Cerebellar cortex (tissue), 1 donor: ENCODE measurements at places on chromosomes 1 and 21.

- DNase-seq = peak; percentile 48
Observed at GRCh38 chr1:225881959-225882693, at the start of gene TMEM63A. TSS of gene TMEM63A (minus strand) at chr1:225882380. CDS start at chr1:225877580, 4,800 bp downstream.

GRCh38 chr1:67390041-67390887, 39.9 kb downstream of the SERBP1 start:
- no peak for DNase-seq

DNA sequence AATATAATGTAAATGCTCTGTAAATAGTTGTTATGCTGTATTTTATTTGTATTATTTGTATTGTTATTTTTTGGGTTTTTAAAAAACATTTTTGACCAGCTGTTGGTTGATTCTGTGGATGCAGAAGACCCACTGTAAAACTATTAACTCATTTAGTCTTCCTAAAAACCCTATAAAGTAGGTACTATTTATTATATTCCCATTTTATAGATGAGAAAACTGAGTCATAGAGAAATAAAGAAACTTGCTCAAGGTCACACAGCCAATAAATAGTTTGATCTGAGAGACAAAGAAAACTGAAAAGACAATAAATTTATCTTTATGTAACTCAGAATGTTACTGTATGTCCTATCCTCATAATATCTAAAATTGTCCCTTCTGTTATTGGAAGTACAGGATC, 1.2 kb upstream of the MAP3K21 start:
- DNase-seq = no peak

DNA sequence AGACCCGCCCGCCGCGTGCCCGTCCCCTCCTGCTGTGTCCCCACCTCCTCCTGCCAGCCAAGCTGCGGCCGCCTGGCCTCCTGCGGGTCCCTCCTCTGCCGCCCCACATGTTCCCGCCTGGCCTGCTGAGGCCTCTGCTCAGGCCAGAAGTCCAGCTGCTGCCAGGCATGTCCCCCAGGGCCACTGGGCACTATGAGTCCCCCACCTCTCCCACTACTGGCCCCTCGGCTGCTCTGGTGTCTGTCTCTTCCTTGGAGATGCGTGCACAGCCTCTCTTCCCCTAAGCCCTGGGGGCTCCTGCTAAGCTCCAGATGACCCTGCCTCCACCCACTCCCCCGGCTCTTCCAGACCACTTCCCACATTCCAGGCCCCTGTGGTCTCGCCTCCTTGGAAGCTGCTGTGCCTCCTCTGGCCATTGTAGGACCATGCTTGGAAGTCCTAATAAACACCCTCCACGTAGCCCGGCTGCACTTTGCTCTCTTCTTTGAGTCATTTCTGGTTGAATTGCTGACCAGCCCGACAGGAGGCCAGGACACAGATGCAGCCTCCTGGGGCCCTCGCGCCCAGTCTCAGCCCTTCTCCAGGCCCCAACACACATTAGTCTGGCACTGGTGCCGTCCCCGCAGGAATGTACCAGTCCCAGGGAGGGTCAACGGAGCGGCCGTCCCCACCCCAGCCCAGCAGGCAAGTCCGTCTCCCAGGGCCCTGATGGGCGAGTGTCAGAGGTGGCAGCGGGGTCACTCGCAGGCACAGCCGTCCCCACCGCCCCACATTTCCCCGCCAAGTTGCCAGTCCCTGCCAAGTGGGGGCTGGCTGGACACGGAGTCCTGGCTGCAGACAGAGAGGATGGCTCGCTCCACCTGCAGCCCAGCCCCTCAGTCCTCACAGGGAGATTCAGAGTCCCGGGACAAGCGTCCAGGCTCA, 1.1 kb downstream of the KRTAP10-12 start:
- DNase-seq = no peak

- DNase-seq = no peak
Observed at GRCh38 chr1:46444466-46444865, 45.2 kb upstream of the DMBX1 start.

- DNase-seq = no peak
Observed at GRCh38 chr1:47532921-47533792, 95.3 kb downstream of the FOXD2 start.

DNA sequence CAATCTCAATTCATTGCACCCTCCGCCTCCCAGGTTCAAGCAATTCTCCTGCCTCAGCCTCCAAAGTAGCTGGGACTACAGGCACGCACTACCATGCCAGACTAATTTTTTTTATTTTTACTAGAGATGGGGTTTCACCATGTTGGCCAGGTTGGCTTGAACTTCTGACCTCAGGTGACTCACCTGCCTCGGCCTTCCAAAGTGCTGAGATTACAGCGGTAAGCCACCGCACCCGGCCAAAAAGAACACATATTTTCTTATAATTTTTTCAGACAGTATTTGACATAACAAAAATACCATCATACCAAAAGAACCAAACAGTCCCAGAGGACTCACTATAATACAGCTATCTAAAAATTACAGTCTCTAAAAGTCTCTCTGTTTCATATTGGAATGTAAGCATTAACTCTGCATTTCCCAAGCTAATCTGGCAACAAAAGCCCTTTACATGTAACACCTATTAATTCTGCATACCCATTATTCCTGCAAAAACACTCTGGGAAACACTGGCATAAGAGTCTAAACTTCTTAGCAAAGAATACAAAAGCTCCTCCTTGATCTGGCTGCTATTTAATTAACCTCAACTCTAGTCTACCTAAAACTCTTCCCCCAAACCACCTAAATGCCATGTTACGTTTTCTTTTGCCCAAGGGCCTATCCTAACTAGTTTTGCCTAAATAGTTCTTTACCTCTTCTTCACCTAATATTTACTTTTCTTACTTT, 26.9 kb downstream of the WDR26 start:
- DNase-seq = no peak

DNA sequence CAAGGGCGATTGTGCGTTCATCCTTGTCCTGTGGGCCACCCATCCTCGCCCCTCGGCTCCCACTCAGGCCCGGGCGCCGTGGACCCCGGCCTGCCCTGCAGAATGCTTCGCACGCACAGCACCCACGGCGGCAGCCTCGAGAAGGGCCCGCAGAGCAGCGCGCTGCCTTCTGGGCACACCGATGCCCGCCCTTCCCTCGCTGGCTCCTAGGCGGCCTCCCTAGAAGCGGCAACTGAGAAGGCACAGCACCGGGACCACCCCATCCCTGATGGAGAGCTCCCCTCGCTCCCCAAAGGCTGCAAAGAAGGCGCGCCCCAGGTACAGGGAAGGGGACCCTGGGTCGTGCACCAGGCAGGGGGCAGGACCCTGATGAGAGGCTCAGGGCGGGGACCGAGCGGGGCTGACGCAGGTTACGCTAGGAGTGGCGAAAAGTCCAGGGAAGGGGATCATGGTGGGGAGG, 971 bp downstream of the CAPZB start:
- no peak for DNase-seq

DNA sequence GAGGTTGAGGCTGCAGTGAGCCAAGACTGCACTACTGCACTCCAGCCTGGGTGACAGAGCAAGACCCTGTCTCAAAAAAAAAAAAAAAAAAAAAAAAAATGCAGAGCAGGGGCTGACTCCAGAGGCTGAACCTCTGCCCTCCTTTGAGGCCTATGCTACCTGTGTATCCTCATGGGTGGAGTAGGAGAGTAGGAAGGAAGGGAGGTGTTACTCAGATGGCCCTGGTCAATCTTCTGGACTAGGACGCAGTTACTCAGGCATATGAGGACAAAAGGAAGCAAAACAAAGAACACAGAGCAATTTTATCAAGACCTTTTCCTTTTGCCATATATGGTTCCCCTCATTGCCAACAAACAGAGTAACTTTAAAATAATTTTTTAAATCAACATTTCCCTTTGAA, 35.2 kb downstream of the TGFBR3 start:
- DNase-seq = no peak

- DNase-seq = no peak
Observed at GRCh38 chr1:4173731-4174130, 273.7 kb upstream of the C1orf174 start.

- no peak for DNase-seq
Observed at GRCh38 chr1:77342745-77343144, 60.9 kb downstream of the AK5 start.

DNA sequence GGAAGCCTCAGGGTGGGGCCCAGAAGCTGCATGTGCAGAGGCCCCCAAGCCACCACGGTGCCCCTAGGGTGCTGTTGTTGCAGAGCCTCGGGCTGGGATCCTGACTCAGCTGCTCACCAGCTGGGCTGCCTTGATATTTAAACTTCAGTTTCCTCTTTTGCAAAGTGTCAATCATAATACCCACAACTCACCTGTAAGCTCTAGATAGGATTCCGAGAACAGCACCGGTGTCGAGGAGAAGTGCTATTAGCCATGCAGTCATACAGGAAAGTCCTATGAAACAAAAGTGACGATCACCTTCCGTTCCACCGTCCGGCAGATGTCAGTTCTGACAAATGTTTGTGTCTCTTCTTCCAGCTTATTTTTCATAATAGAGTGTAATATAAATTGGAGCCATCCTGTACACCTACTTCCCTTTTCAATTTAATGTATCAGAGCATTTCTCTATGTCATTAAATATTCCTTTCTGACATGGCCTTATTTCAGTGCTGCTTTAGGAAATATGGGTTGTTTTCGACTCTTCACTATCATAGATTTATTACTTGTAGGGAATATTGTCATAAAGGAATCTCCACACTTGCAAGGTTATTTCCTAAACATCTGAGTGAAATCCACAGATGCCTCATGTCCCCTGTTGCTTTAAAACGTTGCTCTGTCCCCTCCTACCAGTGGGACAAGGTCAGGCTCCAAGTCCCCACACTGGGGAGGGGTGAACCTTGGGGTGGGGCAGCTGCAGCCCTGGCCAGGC, 100.8 kb downstream of the SIK1 start:
- DNase-seq = no peak

GRCh38 chr21:38495242-38495641, 3.0 kb downstream of the ERG start:
- DNase-seq = no peak

DNA sequence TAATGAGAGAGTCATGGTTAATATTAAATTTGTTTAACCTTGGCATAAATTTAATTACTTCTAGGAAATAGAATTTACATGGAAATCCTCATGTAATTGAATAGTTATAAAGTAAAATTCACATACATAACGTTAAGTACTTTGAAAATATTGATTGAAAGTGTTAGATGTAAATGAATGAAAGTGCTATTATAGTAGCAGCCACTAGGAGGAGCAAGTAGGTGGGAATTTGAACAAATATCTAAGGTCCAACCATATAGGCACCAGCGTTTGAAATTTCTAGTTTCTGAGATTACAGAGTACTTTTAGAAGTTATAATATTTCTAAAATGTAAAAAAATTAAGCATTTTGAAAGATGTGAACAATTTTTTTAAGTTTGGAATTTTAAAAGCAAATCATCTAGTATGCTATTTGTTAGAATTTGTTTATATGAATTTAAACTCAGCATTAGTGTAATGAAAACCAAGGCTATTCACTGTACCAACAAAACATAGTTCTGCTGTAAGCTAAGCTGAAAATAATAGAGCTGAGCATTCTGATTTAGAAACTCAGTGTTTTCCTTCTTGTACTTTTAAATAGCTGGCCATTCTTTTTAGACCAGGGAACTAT, 3.3 kb downstream of the B3GALT2 start:
- peak; percentile 68 for DNase-seq

DNA sequence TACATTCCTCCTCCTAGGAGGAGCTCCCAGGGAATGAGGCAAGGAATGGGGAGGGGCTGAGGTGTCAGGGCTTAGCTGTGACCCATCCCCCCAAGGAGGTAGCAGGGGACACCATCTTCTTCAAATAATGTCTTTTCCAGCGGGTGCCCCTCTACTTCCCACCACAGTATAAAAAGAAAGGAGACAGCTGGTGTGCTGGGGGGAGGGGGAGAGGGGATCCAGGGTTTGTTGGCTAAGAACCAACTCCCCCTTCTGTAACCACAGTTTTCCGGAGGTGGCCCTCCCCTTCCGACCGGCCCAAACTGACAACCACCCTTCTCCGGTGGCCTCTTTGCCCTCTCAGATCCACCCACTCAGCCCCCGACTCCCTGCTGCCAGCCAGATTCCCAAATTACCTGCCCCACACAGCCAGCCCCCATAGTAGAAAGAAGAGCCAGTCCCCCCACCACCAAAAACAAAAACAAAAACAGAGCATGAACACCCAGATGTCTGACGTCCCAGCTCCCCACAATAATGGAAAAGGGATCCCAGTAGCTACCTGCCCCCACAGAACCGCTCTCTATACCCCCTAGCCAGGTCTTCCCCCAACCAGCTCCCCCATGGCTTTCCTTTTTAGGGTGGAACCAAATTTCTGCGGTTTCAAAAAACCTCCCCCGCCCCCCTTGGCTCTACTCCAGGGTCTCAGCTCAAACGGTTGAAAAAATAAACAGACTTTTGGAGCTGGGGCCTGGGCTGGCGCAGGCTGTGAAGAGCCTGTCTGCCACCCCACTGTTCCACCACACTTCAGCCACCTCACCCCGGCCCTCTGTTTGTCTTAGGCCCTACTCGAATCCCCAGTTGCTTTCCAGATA, 2.1 kb downstream of the ARHGEF2 start:
- peak; percentile 73 for DNase-seq

GRCh38 chr1:152869808-152870419, 8.2 kb upstream of the SMCP start:
- peak; percentile 56 for DNase-seq
